AG10803 (cell line): ENCODE measurements at places on chromosomes 3 and 15.

DNA sequence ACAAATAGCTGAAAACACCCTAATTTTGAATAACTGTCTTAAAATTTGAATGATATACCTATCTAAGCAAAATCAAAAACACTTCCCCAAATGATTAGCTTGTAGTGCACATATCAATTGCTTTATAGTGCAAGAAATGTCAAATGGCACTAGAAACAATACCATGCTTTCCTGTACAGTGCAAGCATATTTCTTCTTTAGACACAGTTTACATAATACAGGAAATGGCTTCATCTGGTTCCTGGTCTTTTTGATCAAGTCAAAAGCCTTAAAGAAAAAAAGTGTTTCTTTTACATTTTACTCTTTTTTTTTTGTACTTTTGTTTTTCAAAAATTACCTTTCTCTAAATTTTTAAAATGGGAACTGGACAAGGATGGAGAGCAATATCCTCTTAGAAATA lies 352.1 kb downstream of the MECOM start:
- no peak for DNase-seq

DNA sequence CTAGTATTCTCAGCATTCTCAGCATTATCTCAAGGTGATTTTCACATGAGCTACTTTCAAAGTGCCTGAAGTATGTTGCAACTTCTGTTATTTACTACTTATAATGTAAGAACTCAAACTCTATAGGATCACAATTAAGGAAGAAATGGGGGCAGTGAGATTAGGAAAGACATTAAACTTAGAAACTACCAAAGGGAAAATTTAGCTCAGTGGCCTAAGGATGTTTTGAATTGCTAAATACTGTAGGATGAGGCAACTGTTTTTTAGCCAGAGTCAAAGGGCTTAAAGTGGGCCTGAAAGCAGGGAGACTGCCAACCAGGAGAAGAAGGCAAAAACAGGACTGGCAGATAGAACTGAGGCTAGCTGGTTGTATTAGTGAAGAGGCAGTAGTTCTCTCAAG lies 55.5 kb upstream of the MBNL1 start:
- DNase-seq: no peak

- DNase-seq: no peak
These were observed 4.4 kb upstream of the ATP2C1 start for GRCh38 chr3:130889416-130889946.

GRCh38 chr15:30990446-30991254 lies 778 bp downstream of the MTMR10 start:
- DNase-seq: no peak

GRCh38 chr3:192842711-192843110 lies 74.9 kb downstream of the MB21D2 start:
- no peak for DNase-seq

GRCh38 chr3:54122324-54123002 lies at the start of gene CACNA2D3:
TSS of gene CACNA2D3 (plus strand) at chr3:54122552.
- DNase-seq: no peak

GRCh38 chr3:20186600-20187004 lies 596 bp upstream of the SGO1 start:
- peak; percentile 4 for DNase-seq

GRCh38 chr3:12222775-12223485 lies 64.2 kb upstream of the TIMP4 start:
- peak; percentile 72 for DNase-seq

GRCh38 chr15:85485956-85486567 lies 105.7 kb downstream of the AKAP13 start:
- DNase-seq: peak; percentile 74

GRCh38 chr3:104245261-104245660 lies 1121.4 kb upstream of the ALCAM start:
- DNase-seq: no peak

- peak; percentile 92 for DNase-seq
These were observed 72.4 kb downstream of the TBC1D2B start for GRCh38 chr15:78004919-78005634.

DNA sequence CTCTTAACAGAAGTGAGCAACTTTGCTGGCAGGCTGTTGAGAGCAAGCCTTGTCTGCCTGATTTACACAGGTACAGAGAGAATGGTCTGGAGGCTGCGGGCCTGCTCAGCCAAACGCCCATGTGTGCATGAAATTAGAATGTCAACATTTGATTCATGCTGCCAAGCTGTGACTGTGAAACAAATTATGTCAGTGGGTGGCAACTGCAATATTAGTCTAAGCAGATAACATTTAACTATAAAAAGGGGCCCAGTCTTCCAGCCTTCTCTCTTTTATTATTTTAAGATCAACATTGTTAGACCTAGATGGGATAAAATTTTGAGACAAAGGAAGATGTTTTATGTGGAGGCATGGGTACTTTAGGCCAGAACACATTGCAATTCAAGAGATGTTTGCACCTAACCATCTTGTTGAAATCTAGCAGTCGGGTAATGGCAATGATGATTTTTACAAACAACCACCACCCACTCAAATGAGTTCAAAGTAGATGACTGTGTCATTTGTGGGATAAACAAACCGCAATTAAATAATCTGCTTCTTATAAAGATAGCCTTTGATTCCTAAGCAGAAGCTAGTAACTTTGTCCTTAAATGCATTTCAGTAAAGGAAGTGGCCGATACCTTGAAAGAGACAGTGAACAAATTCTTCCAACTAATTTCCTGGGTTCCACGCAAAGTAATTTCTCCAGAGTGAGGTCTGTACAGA lies 70.2 kb downstream of the FOXB1 start:
- no peak for DNase-seq

DNA sequence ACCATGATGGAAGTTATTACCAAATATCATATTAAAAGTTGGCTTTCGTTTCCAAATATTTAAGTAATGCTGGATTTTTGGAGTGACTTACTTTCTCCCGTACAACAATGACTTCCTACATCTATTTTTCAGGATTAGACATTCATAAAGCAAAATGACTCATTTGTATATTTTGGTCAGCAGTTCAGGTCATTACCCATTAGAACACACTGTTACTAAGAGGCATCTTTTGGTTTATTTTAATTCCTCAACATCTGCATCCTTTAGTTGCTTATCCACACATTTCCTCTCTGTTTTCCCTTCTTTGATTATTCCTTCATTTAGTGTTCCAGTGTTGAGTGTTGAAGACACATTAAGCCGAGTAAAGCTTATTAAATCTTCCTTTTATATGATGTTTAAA lies 348.2 kb downstream of the NAALADL2 start:
- no peak for DNase-seq

GRCh38 chr3:108380128-108380795 lies 83.9 kb downstream of the HHLA2 start:
- DNase-seq: no peak

GRCh38 chr15:55897560-55898336 lies 95.7 kb downstream of the NEDD4 start:
- peak; percentile 60 for DNase-seq

DNA sequence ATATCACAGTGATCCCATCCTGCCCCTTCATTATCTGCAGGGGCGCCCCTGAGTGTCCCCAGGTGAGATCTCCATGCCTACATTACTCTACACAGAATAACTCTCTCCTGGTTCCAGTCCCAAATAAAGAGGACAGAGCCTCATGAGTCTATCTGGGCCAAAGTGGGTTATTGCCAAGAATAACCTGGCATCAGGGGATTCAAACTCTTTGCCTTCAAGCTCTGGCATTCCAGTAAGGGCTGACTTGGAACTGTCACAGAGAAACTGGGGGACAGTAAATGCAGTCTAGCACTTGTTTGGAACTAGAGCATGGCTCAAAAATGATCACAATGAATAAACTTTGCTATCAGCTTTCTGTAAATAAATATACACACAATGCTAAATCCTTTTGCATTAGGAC lies 30.3 kb downstream of the GJD2 start:
- no peak for DNase-seq

DNA sequence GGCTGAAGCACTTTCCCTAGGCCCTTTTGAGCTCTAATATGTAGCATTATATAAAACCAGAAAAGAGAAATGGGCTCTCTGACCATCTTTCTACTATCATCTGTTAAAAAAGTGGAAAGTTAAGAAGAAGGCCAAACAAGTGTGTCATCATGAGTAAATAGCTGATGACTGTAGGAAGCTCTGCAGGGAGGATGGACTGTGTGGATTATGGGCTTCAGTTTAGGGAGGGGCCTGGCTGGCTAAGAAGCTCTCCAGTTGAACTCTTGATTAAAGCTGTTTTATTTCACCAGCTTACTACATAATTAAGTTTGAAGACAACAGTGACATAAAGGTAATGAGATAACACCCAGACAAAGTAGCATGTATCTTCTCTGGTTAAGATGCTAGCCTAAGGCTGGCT lies 30.6 kb downstream of the INTS14 start:
- peak; percentile 67 for DNase-seq

GRCh38 chr15:56199038-56199437 lies 44.6 kb downstream of the RFX7 start:
- no peak for DNase-seq

DNA sequence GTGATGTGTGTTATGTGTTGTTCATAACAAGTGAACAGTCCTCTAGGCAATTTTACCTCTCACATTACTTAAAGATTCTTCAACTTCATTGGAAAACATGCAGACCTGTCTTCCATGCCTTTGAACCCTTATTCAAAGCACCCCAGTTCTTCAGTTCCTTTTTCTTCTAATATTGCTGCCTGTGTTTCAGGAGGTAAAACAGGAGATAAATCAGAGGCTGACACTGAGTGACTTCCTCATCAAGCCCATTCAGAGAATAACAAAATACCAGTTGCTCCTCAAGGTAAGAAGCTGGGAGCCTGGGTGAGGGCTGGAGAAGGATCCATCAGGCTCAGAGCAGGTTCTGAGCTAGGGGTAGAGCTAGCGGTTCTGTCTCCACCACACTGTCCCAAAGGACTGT lies 71.1 kb upstream of the UMPS start:
- no peak for DNase-seq

DNA sequence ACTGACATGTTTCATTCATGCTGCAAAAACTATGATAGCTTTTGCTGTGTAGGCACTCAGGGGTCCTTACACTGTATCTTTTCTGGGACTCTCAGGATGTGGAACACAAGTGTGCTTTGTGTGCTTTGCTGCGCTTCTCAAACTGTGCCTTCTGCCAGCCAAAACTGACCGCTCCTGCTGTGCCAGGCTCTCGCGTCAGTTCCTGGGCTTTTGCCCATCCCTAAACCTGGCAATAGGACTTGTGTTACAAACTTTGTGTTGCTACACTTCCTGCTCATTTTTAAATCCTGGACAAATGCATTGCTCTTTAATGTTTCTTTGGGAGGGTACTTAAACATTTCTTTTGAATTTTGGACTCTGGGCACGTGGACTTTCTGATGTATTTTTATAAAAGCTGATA lies 60.3 kb downstream of the DIPK2A start:
- peak; percentile 34 for DNase-seq

DNA sequence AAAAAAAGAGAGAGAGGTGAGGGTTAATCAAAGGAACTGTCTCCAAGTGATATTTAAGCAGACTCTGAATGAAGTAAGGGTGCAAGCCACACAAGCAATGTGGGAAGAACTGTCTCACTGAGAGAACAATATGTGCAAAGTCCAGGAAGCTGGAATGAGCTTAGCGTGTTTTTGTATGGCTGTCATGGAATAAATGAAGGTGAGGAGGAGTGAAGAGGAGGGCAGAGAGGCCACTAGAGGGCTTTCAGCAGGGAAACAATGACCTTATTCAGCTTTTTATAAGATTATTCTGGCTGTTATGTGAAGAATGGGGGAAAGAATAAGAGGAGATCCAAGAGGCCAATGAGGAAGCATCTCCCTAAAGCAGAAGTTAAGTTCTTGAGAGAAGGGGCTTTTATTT lies 86.9 kb upstream of the COL8A1 start:
- no peak for DNase-seq

GRCh38 chr3:31721676-31722075 lies 189.0 kb downstream of the STT3B start:
- no peak for DNase-seq

GRCh38 chr3:105388176-105388575 lies 21.5 kb downstream of the ALCAM start:
- no peak for DNase-seq

DNA sequence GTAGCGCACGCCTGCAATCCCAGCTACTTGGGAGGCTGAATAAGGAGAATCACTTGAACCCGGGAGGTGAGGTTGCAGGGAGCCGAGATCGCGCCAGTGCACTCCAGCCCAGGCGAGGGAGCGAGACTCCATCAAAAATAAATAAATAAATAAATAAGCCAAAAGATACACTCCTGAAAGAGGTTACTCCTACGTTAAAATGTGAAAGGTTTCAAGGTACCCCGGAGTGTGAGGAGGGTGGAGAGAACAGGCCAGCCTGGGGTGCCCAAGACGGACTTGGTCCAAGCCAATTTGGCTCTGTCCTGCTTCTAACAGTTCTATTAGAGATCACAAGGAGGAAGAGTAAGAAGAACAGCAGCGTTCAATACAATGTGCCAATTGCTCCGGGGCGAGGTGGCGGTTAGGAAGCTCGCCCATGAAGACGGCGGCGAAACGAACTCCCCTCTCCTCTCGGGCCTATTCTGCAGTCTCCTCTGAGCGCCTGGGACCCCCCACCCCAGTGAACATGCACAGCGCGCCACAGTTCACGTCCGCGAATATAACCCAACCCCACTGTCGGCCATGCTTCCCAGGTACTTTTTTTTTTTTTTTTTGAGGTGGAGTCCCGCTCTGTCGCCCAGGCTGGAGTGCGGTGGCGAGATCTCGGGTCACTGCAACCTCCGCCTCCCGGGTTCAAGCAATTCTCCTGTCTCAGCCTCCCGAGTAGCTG lies 942 bp downstream of the ELP6 start:
- DNase-seq: peak; percentile 23

DNA sequence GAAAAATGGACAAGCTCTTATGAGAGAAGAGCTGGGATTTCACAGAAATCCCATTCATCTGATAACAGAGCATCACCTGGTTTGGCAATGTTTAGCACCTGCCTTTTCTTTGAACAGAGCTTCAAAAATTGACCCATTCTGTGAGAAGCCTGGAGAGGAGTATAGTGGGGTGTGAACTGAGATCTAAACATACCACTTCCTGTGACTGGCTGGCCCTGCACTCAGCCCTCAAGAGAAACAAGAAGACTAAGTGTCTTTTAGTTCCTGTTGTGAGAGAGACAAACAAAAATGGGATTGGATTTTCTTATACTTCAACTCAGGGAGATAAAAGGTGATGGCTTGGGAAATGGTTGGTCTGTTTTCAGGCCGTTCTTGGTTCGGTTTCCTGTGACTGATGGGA lies 1060.2 kb downstream of the ROBO1 start:
- DNase-seq: no peak

GRCh38 chr15:68028137-68028887 lies 25.8 kb upstream of the PIAS1 start:
- no peak for DNase-seq

DNA sequence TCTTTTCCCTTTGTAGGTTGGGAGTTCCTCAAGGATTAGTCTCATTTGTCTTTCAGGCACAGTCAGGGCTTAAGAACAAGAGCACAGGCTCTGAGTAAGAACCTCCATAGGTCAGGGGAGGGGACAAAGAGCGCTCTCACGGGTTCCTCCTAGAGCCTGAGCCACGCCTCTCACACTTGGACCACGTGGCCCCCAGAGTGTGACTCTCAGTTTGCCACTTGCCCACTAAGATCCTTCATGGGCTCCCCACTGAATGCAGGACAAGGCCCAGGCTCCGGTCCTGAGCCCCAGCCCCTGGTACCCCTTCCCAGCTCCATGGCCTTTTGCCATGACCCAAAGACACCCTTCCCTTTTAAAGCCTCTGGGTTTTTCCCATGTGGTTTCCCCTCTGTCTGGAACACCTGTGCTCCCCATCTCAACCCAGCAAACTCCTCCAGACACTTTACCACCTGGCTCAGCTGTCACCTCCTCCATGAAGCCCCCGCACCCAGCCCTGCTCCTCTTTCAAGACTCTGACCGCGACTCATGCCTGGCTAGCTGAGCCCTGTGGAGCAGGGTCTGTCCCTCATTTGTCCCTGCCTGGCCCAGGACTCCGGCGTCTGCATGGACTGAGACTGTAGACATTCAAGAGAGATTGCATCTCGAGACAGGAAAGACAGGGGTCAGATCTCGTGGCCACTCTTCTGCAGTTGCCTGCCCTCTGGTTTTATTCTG lies 32.7 kb downstream of the IQSEC1 start:
- DNase-seq: no peak
